ENCODE measurements at places on chromosomes 7 and 10.

- no peak for DNase-seq
Measured at GRCh38 chr10:122132882-122133565, 138.1 kb upstream of the BTBD16 start.

GRCh38 chr10:43867113-43867512, 218.4 kb upstream of the ZNF32 start:
- DNase-seq, result no peak

- DNase-seq, result no peak
Measured at GRCh38 chr7:151240536-151240935, 8.0 kb downstream of the SMARCD3 start.

GRCh38 chr10:43644252-43644651, 4.4 kb downstream of the ZNF32 start:
- no peak for DNase-seq

GRCh38 chr10:17256051-17256450, 28.0 kb downstream of the VIM start:
- no peak for DNase-seq

GRCh38 chr7:157540606-157541294, 203.9 kb downstream of the DNAJB6 start:
- DNase-seq, result no peak

DNA sequence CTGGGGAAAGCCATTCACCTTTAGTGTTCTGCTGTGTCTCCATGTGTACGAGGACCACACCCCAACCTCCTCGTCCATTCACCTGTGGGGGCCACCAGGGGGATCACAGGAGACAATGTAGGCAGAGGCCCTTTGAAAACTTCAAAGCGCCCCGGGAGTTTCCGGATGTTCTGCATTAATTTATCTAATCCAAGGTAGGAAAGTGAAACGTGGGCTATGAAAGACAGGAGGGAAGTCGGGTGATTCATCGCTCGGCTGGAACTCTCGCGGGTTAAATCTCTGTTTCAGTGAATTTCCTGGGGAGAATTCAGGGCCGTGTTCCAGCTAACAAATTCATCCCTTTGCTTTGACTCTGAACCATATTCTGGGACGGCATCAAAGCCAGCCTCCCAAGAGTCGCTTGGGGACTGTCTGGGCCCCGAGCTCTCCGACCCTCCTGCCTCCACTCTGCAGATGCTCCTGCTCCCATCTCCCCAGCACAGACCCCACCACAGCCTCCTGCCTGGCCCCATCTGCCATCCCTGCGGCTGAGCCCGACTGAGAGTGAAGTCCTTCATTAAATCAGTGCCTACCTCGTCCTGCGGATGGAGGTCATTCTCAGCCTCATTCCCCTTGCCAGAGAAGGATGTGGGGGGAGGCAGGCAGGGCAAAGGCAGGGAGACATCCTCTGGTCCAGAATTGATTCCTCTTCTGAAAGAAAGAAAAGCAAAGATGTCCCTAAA, 114.1 kb upstream of the CARD11 start:
- no peak for DNase-seq

- DNase-seq, result no peak
Measured at GRCh38 chr7:150736864-150737263, 354 bp upstream of the GIMAP5 start.
